ENCODE measurements at places on chromosomes 2 and 18. TPM values are rescaled to one million over a fixed set of nuclear protein-coding genes. Genes with fewer than 3 reads are reported as not detected.

The SPC25 gene
- 0.37 TPM for total RNA-seq

The CHRNG gene
- total RNA-seq: not detected

The WNT10A gene
- total RNA-seq: 0.52 TPM

The HOXD11 gene
- not detected for total RNA-seq

The TUBA3E gene
- total RNA-seq: 6.7 TPM

The SPAST gene
- 8.0 TPM for total RNA-seq

The TBR1 gene
- not detected for total RNA-seq

The NYAP2 gene
- total RNA-seq: not detected

The MC2R gene
- not detected for total RNA-seq

The CGREF1 gene
- 5.9 TPM for total RNA-seq

The UGT1A5 gene
- not detected for total RNA-seq

The CARF gene
- total RNA-seq: 8.0 TPM

The FASTKD1 gene
- 66.4 TPM for total RNA-seq

The MAP3K19 gene
- total RNA-seq: not detected

The GULP1 gene
- total RNA-seq: 10.8 TPM

The FBXO48 gene
- 1.4 TPM for total RNA-seq

The LGALSL gene
- 18.0 TPM for total RNA-seq

The ARHGEF33 gene
- total RNA-seq: 0.73 TPM

The CD8A gene
- total RNA-seq: 4.4 TPM

The ANKRD29 gene
- total RNA-seq: 8.5 TPM

The CRYGD gene
- total RNA-seq: not detected

GRCh38 chr2:100207411-100207885 is 65.1 kb upstream of the AFF3 start:
- DNase-seq: no peak

DNA sequence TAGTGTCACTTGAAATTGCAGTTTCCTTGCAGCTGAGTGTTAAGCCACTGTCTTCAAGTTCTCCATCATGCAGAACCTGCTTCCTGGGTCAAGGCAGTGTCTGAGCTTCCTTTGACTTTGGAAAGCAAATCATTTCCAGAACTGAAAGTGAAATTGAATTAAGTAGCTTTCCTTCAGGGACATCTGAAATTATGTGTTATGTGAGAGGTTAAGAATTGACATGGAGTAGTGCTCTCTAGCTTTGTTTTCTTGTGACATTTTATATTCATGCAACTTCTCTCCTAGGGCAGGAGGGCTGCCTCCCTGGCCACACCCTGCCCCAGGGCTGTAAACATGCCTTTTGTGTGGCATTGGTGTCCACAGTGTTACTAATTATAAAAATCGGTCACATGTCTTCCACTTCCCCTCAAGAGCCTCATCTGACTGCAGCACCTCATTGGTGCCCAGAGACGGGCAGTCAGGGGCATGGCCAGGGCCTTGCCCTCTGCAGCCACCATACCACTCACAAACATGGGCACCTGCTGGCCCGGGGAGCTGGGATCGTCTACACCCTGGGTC is 14.4 kb downstream of the RAB12 start:
- peak; percentile 33 for DNase-seq

DNA sequence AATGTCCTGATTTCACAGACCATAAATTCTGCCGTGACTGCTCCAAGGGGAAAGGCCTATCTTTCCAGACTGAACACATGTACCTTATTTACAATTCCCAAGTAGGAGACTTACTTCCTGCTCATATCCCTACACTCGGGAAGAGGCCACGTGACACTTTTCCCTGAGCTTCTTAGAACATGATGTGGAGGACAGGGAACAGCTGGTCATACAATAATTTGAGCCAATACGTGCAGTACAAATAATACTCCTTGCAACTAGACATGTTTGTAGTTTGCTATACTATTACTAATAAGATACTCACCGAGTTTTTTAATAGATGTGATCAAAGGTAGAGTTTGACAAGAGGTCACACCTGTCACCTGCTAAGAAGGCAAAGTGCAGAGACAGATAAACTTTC is 256.4 kb downstream of the SP3 start:
- no peak for DNase-seq

GRCh38 chr2:27890924-27891672 is 569 bp downstream of the BABAM2 start:
- DNase-seq: peak; percentile 92

DNA sequence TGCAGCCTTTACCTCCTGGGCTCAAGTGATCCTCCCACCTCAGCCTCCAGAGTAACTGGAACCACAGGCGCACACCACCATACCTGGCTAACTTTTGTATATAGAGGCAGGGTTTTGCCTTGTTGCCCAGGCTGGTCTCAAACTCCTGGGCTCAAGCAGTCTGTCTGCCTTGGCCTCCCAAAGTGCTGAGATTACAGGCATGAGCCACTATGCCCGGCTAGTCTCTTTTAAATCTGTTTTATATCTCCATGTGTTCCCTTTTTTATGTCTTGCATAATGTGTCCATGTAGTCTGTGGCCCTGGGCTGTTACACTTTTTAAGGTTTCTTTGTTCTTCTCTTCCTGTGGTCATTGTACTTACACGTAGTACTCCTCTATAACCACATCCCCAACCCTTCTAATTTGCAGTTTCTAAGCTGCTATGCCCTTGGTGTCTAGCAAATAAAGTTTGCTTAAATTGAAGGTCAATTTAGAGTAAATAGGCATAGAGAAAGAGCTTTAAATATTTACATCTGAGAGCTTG is 168.2 kb downstream of the MCFD2 start:
- no peak for DNase-seq

- DNase-seq: no peak
Measured at GRCh38 chr2:108548208-108549003, 14.1 kb downstream of the LIMS1 start.

- no peak for DNase-seq
Measured at GRCh38 chr2:78035804-78036203, 513.6 kb upstream of the LRRTM4 start.

GRCh38 chr18:62493033-62493862 is 29.6 kb upstream of the ZCCHC2 start:
- DNase-seq: no peak

- DNase-seq: no peak
Measured at GRCh38 chr2:10383960-10384734, 64.0 kb downstream of the ODC1 start.

- no peak for DNase-seq
Measured at GRCh38 chr2:23801396-23801795, 125.5 kb downstream of the ATAD2B start.

- no peak for DNase-seq
Measured at GRCh38 chr2:212530373-212530772, 8.2 kb downstream of the ERBB4 start.

- DNase-seq: peak; percentile 85
Measured at GRCh38 chr2:230416061-230416721, at the start of gene SP100. TSS of gene SP100 (plus strand) at chr2:230416201. CDS start at chr2:230416297, 96 bp downstream.

- DNase-seq: no peak
Measured at GRCh38 chr2:158998551-158999248, 30.3 kb downstream of the TANC1 start.

DNA sequence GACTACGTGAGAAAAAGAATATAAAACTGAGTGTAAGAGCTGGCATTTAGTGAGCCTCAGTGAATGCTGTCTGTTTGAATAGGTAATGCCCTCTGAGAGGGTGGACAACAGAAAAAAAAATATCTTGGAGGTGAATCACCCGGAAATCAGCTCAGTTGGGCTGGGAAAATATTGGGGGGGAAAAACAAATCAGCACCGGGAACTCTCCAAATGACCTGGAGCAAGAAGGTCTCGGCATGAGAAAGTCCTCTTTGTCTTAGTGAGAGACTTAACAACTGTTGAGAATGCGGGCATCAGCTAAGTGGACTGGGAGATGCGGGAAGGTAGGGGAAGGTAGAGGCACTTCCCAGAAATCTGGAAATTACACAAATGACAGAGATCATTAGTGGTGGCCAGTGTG is 109.4 kb upstream of the POU3F3 start:
- DNase-seq: no peak

GRCh38 chr2:240168546-240169361 is 28.3 kb upstream of the OTOS start:
- DNase-seq: no peak

- DNase-seq: no peak
Measured at GRCh38 chr18:45106331-45106774, 425.7 kb downstream of the SETBP1 start.

DNA sequence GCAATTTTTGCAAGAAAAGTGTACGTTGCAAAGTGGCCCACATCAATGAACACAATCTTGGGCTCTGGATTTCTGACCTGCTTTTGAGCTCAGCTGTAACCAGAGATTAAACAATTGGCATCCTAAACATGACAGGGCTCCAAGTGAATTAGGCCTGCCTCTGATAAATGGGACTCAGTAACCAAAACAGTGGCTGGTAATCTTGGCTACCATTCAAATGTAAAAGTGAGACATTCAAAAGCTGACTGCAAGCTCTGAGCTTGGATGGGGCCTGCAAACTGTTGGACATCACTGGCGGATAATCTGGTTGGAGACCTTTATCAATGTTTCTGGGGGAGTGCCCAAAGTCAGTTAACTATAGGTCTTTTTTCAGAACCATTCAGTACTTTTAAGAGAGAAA is 160.7 kb downstream of the RAB3GAP1 start:
- no peak for DNase-seq

- DNase-seq: no peak
Measured at GRCh38 chr18:36035253-36035652, 32.1 kb downstream of the RPRD1A start.

DNA sequence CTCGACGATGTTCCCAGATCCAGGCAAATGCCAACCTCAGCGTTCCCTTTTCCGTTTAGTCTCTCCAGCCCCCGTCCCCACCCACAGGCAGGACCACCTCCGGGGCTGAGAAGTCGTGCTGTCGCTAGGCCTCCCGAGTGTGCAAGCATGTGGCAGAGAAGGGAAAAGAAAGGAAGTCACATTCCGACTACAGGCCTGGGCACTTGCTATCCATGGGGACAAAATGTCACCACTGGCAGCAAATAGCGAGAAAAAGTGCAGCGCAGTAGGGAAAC is 420 bp downstream of the PIGN start:
- DNase-seq: no peak

DNA sequence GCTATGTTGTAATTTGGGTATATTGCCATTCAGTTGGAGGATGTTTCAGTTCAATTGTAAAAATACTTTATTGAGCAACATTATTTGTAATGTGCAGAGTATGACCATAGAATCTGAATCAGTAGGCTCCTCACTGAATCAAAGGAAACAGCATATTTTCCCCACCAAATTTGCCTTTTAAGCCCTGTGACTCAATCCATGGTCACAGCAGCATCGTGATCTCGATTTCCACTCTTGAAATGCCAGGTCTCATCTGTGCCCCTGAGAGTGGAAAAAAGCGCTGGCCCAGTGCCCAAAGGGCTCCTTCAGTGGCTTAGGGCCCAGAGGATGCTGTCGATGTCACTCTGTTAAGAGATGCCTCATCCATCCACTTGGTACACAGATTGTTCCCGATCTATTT is 57.5 kb downstream of the FHOD3 start:
- DNase-seq: no peak

All from left cardiac atrium (tissue), 4 donors.